ENCODE measurements at places on chromosomes 6 and 20.

DNA sequence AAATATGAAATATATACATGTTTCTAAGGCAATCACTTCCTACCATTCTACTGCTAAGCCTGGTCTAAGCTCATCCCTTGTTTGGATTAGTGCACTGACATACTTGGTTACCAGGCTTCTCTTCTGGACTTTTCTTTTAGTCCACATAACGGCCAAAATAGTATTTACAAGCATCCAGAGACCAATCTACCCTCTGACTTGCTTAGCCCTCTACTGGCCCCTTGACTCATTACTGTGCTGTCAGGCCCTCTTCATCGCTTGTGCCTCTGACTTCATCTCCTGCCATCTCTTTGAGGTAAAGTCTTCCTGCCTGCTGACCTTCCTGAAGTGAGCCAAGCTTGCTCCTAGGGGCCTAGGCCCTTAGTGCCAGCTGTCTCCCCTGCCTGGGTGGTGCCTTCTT, 35.1 kb downstream of the TULP4 start:
- DNase-seq, result no peak

GRCh38 chr6:105901583-105901982, 184.6 kb upstream of the PRDM1 start:
- no peak for DNase-seq

GRCh38 chr6:158377860-158378259, 65.6 kb downstream of the TULP4 start:
- DNase-seq, result no peak

GRCh38 chr6:150272264-150272975, 96.4 kb upstream of the IYD start:
- no peak for DNase-seq

- DNase-seq, result no peak
Measured at GRCh38 chr20:19212821-19213502, 520 bp downstream of the SLC24A3 start.

GRCh38 chr6:113907102-113907815, 50.1 kb downstream of the MARCKS start:
- DNase-seq, result no peak
